Smooth muscle cell of bladder (primary cell): ENCODE measurements at places on chromosomes 1 and 21. TPM values are rescaled to one million over a fixed set of nuclear protein-coding genes. Genes with fewer than 3 reads are reported as not detected.

Gene KRTAP10-1
- not detected in 2 replicates for total RNA-seq

Gene KANK4
- 0.09 and 0.28 TPM in 2 replicates for total RNA-seq

Gene BLACAT1
- under 0.01 TPM in 1 of 2 replicates, not detected in the other for total RNA-seq

Gene MFSD2A
- 2.8 and 5.0 TPM in 2 replicates for total RNA-seq
